ENCODE measurements at places on chromosomes 4 and X.

DNA sequence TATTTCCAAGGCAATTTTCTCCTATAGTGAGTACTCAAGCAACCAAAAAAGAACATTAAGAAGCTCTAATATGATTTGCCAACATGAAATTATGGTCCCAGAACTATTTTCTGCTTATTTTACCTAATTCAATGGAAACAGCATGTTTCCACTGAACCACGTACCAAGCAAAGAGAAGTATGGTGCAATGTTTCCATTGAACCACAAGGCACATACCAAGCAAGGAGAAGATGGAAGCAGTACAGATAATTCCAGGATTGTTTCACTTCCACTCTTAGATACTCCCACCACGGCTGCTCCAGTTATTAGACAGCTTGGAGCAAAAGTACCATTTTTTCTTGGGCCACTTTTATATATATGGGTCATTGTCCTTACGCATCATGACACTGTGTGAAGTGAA, 164.9 kb downstream of the RNF150 start:
- DNase-seq: no peak

DNA sequence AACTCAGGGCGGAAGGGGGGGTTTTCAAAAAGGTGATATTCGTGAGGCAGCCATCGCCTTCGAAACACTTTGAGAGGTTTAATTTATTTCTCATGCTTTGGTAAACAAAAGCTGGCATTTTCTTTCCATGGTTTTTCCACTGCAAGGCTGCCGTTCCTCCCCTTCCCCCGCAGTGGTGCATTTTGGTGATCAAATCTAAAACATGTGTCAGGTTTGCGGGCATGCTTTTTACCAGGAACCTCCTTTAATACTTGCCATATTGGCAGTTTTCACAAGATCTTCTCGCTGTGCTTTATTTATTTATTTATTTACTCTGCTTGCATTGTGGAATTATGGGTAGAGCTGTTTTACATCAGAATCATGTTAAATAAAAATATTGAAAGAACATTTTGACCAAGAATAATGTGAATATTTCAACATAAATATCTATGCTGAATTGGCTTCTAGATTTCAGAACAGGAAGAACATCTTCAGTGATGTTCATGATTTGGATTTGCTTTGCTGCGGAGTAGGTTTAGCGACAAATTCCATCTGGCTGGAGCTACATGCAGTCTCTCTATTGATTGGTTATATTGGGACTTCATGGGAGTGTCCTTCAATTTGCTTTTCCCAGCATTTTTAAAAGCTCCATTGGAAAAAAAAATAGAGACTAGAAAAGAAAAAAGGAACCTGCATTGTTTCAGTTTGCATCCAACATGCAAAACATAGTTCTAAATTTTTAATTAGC, 54.4 kb downstream of the STOX2 start:
- DNase-seq: no peak

- no peak for DNase-seq
These were observed 149.7 kb downstream of the RRAGB start for GRCh38 chrX:55867181-55867651.

DNA sequence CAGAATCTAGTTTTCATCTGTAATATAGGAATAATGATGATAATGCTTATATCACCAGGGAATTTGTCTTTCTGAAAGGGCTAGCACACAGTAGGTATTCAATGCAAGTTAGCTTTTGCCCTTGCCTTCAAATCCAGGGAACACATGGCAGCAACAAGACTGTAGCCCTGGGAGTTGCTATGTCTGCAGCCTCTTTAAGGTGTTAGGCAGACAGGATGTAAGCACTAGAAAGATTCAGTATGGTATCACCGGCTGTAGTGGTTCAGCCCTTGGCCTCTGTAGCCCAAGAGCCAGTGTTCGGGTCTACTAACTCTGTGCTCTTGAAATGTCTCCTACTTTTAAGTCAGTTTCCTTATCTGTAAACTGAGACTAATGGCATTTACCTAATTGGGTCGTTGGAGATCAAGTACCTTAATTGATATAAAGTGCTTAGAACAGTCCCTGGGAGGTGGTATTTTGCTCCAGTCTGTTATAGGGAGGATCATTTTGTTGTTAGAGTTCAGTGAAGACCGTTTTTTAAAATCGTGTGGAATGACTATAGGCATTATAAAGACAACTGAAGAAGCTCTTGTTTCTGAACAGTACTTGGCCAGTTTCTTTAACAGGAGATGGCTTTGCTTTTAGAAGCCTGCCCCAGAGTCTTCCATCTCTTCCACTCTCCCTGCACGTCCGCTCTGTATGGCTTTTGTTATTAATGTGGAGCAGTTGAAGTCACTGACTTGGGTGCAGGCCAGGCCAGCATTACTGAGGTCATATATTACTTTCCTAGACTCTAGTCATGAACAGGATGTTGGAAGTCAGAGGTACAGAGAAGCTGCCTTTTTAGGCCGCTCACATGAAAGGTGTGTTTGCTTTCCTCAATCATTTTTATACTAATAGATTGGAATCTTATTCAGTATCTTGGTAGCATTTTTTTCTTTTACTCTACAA, 44.8 kb downstream of the GAB1 start:
- no peak for DNase-seq

GRCh38 chrX:9656277-9656676, 109.4 kb downstream of the GPR143 start:
- no peak for DNase-seq
